ENCODE measurements at places on chromosomes 7 and 10. TPM values are rescaled to one million over a fixed set of nuclear protein-coding genes. Genes with fewer than 3 reads are reported as not detected.

GRCh38 chr10:76411729-76412435 lies 980.5 kb downstream of the LRMDA start:
- DNase-seq = no peak

DNA sequence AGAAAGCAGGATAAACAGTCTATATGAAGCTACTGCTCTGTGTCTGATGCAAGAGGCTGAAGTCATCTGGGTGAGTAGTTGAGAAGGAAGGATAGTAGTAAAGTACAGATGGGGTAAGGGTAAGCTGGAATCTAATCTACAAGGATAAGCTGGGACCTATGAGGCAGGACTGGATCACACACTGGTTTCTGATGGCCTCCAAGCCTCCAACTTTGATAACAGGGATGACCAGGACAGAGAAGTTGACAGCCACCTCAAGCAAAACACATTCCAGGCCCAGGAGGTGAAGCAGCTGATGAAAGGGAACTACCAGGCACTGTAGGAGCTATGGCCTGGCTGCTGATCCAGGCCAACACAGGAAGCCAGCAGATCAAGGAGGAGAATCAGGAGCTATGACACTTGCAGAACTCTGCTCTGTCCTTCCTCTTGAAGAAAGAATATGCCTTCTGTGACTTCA lies 278.1 kb upstream of the TMEM229A start:
- no peak for DNase-seq

- DNase-seq = no peak
Observed at GRCh38 chr7:13115157-13115772, 427.8 kb downstream of the ARL4A start.

DNA sequence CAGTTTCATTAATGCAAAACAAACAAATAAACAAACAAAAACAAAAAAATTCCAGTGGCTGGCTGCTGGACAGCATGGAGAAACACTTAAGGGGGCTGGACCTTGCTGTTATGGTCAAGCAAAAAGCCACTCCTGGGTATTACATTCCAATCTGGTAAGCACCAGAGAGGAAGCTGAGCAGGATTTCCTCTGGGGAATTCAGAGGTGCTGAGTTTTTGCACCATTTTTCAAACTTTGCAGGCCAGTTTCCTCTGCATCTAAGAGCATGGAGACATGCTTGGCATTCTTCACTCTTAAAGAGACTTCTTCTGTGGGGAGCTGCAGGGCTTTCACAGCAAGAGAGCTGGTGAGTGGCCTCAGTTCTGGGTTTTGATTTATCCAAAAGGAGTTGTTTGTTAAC lies 84.5 kb downstream of the FZD1 start:
- peak; percentile 2 for DNase-seq

DNA sequence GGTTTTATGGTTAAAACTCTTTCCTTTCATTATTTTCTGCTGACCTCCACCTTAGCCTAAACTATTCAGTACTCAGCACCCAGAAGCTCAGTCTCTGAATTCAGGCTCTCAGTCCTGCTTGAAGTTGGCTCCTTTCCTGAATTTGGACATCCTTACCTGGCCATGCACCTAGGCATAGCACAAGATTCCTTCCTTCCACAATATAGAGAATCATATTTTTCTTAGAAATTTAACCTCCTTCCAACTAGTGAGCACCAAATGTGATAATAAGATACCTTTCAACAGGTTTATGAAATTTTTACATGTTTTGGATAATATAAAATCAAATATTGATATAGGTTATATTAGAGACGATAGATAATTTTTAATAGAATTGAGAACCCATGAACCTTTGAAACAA lies 905.6 kb upstream of the GHITM start:
- DNase-seq = no peak

- no peak for DNase-seq
Observed at GRCh38 chr10:107733328-107734130, 569.0 kb upstream of the SORCS1 start.

DNA sequence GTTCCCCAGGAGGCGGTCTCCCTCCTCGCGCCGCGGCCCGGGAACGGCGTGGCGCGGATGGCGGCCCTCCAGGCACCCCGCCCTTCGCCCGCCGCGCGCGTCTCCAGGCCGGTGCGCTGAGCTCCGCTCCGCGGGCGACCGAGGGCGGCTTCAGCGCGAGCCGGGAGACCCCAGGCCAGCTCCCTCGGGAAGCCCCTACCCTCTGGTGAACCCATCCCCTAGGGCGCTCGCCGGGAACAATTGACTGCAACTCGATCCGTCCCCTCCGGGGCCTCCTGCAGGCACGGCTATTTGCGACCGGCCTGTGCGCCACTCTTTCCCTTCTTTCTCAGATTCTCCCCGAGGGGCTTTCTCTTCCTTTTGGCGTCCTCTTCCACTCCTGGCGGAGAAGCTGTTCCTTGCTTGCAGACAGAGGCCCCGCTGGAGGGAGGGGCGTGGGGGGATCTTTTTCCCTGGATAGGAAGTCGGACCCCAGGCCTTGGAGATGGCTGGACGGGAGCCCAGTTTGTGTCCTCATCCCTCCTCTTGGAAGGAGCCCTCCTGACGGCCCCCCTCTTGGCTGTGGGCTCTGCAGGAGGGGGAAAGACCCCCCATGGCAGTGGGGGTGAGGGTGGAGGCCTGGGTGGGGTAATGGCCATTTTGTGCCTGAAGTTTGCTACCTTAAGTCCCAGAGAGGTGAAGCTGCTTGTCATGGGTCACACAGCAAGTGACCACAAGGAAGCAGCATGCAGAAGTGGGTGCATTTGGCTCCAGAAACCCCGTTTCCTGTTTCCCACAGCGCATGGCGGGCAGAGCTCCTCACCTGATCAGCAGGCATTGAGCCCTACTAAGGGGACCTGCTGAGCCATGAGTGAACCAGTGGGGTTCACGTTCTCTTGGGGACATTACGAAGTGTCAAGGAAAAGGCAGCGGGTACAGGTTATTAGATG lies 171.2 kb upstream of the TNRC18 start:
- DNase-seq = no peak

GRCh38 chr7:4959893-4960292 lies 906 bp upstream of the MMD2 start:
- DNase-seq = no peak

DNA sequence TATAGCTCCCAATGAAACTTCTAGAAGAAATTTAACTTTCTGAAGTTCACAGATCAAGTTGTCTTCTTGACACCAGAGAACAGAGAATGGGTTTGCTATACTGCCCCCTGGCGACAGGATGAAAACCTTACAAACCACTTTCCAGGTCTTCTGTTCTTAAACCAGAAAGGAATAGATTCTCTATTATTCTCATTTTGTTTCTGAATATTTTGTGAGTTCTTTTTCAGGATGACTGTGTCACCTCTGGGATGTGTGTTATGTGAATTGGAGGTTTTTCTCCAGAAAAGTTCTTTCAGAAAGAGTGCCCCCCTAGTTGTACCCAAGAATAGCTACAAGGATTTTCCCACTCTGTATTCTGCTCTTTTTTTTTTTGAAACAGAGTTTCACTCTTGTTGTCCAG lies 6.3 kb downstream of the IFT22 start:
- DNase-seq = peak; percentile 48

- no peak for DNase-seq
Observed at GRCh38 chr7:70063927-70064326, 465.7 kb downstream of the AUTS2 start.

DNA sequence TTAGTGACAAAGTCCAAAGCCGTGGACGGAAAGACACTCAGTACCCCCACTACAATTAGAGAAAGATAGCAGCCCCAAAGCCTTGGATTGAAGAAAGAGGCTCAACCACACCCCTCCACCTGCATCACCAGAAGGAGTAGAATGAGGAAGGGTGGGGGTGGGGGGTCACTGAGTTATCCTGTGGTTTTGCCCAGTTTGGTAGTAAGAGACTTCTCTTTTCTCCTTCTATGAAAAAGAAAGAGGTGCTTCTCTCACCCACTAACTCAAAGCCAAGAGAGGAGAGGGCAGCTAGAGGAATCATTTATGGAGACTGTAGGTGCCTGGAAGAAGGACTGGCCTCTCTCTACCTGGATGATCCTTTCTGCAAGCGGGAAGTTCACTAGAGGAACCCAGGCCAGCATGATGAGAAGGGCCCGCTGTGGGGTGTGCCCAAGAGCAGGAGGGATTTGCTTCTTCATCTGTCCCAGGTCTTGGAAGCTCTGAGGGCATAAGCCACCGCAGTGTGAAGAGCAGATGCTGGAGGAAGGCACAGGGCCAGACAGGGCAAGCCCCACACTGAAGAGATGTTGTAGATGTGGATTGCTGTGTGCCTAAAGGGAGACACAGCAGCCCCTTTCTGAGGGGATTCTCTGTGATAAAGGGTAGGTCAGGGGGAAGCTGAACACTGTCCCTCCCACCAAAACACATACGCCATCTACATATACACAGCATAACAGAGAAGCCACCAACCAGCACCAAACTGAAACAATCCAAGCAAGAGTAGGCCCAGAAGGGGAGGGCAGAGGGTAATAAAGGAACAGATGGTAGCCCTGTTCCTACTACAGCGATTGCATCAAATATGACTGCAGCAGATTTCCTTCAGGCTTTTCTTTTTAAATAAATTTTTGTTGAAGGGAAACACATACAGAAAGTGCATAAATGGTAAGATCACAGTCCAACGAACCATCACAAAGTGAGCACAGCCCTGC lies 25.8 kb upstream of the LANCL2 start:
- no peak for DNase-seq

GRCh38 chr10:97916586-97916985 lies 66.9 kb downstream of the GOLGA7B start:
- DNase-seq = no peak

DNA sequence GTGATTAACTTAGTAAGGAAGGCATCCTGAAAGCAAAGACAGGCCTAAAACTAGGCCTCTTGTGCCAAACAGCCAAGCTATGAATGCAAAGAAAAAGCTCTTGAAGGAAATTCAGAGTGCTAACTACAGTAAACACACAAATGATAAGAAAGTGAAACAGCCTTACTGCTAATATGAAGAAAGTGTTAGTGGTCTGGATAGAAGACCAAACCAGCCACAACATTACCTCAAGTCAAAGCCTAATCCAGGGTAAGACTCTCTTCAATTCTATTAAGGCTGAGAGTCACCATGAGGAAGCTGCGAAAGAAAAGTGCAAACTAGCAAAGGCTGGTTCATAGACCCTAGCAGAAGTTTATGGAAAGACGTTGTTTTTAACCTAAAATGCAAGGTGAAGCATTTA lies 66.0 kb downstream of the IPMK start:
- DNase-seq = no peak

DNA sequence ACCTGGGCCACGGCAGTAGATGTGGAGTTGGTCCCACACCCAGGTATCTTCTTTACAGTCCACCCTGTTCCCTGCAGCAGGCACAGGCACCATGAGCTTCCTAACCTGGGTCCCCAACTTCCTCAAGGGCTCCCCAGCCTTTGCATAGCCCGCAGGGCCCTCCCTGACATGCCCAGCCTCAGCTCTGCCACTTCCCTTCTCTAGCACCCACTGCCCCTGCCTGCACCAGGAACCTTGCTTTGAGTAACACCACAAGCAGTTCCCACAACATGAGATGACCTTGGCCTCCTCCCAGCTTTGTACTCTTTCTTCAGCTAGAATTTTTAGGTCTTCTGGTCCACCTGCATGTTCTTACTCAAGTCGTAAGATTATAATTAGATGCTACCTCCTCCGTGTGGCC lies 92.2 kb upstream of the ZPBP start:
- no peak for DNase-seq

GRCh38 chr10:14617852-14618251 lies 156.8 kb downstream of the FAM107B start:
- no peak for DNase-seq

DNA sequence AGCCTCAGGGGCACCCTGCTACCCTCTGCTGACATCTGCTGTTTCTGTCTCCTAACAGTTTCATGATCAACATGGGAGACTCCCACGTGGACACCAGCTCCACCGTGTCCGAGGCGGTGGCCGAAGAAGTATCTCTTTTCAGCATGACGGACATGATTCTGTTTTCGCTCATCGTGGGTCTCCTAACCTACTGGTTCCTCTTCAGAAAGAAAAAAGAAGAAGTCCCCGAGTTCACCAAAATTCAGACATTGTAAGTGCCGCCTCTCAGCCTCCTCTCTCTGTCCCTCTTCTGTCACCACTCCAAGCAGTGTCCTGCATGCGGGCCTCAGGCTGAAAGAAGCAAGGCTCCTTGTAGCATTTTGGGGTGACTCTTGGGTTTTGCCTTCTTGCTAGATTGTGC lies 39.0 kb downstream of the POR start:
- no peak for DNase-seq

- DNase-seq = no peak
Observed at GRCh38 chr10:74424565-74424964, 273.5 kb downstream of the ADK start.

The DGKB gene
- 0.67 TPM for total RNA-seq

The HMX3 gene
- total RNA-seq = not detected

The SLK gene
- 21.6 TPM for total RNA-seq

The GOLGA7B gene
- total RNA-seq = not detected

The KCNMA1 gene
- total RNA-seq = 90.1 TPM

The KAZALD1 gene
- total RNA-seq = 14.6 TPM

The DLG5 gene
- total RNA-seq = 48.6 TPM

The ZNF239 gene
- 6.8 TPM for total RNA-seq

The VWDE gene
- total RNA-seq = not detected

The HGF gene
- total RNA-seq = 0.63 TPM

The GPNMB gene
- total RNA-seq = 27.2 TPM

The TPK1 gene
- total RNA-seq = not detected

The SPRN gene
- 2.7 TPM for total RNA-seq

The PNLIPRP2 gene
- total RNA-seq = not detected

The SLC26A3 gene
- total RNA-seq = 0.34 TPM
